Activated CD4-positive, alpha-beta memory T cell treated with anti-CD3 and anti-CD28 coated beads, Interleukin-2, amount 10 ng/mL, durations not matched to agents 7 days and 5 days (primary cell): ENCODE measurements at places on chromosomes 12 and 14.
A peak's percentile ranks its signal among the peaks of the same experiment; 100 is the strongest.

- peaks cover 3% of the 10 kb centered on the region for H3K4me1 ChIP-seq
- no peak overlapping the region for H3K27ac ChIP-seq
- H3K36me3 ChIP-seq: no peaks in the 10 kb centered on the region
- H3K4me3 ChIP-seq: no peak overlapping the region
Observed at GRCh38 chr12:19245666-19246065, 116.1 kb downstream of the PLEKHA5 start.

- H3K27ac ChIP-seq: no peak overlapping the region
- no peak overlapping the region for H3K4me3 ChIP-seq
- no peaks in the 10 kb centered on the region for H3K36me3 ChIP-seq
- no peak for DNase-seq
Observed at GRCh38 chr12:130371296-130371695, 33.6 kb downstream of the PIWIL1 start.

DNA sequence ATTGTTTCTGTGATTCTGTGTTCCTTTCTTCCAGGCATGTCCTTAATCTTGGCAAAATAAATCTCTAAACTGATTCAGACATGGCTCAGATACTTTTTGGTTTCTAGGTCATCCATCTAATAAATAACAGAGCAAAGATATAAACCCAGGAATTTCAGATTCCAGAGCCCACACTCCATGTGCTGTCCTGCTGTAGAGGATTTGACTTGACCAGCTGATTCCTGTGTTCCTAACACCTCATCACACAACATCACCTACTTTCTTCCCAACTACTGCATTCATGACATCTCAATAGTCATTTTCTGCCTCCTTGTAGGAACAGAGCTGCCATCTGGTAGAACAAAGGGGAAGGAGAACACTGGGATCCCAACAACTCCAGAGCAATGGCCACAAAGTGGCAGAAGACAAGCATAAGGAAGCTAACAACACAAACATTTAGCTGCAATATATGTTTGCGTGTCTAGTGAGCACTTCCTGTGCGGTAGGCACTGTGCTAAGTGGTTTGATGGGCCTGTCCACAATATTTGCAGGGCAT is 91.9 kb upstream of the OVCH1 start:
- H3K27ac ChIP-seq: no peak overlapping the region
- H3K4me1 ChIP-seq: no peaks in the 10 kb centered on the region
- H3K27me3 ChIP-seq: no peaks in the 10 kb centered on the region
- no peak for DNase-seq
- H3K4me3 ChIP-seq: no peak overlapping the region

DNA sequence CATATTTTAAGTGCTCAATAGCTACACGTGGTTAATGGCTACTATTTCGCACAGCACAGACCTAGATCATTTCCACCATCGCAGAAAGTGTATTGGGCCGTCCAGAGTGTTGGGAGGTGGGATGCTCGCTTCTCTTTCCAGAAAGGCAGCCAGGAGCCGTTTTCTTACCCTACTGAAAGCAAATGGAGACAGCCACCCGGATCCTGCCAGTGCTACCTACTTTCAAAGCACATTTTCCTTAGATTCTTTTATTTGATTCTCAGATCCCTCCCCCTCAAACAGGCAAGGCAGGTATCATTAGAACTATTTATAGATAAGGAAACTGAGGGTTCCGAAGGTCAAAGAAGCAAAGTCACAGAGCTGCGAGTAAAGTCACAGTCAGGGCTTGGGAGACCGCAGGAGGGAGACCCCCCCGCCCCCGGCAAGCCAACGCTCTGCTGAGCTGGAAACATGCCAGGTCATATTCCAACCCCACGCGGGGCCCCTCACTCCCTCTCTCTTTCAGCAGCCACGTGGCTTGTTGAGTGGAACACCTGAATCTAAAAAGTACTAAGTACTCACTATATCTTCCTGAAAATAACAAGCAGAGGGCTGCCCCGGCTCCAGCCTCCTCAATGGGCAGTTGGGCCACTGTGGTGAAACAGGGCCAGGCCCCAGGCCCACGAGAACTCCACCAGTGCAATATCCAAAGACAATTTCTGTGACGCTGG is 36.2 kb downstream of the PRIMA1 start:
- H3K4me3 ChIP-seq: no peak overlapping the region
- H3K36me3 ChIP-seq: no peaks in the 10 kb centered on the region
- H3K4me1 ChIP-seq: no peaks in the 10 kb centered on the region

DNA sequence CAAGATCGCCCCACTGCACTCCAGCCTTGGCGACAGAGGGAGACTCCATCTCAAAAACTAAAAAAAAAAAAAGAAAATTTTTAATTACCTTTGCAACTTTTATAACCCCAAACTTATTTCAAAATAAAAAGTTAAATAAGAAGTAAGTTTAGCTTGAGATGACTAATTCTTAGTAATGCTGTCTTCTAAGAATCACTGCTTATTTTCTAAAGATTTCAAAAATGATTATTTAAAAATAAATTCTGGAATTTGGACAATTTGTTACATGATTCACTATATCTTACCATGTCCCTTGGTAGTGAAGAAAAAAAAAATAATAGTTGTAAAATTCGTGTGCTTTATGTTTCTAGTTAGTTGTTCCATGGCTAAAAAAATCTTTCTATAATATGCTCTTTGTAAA is 11.6 kb upstream of the HECTD1 start:
- H3K27me3 ChIP-seq: peaks cover 1% of the 10 kb centered on the region
- no peaks in the 10 kb centered on the region for H3K4me1 ChIP-seq
- no peaks in the 10 kb centered on the region for H3K36me3 ChIP-seq

GRCh38 chr12:69345742-69346141 is 2.4 kb upstream of the LYZ start:
- no peak overlapping the region for H3K4me3 ChIP-seq
- H3K4me1 ChIP-seq: peaks cover 7% of the 10 kb centered on the region
- no peak overlapping the region for H3K27ac ChIP-seq
- no peaks in the 10 kb centered on the region for H3K36me3 ChIP-seq
- peaks cover 10% of the 10 kb centered on the region for H3K27me3 ChIP-seq

- no peaks in the 10 kb centered on the region for H3K36me3 ChIP-seq
- H3K4me1 ChIP-seq: no peaks in the 10 kb centered on the region
- no peak overlapping the region for H3K4me3 ChIP-seq
- no peak overlapping the region for H3K27ac ChIP-seq
Observed at GRCh38 chr12:27998170-27998569, 25.6 kb upstream of the PTHLH start.

DNA sequence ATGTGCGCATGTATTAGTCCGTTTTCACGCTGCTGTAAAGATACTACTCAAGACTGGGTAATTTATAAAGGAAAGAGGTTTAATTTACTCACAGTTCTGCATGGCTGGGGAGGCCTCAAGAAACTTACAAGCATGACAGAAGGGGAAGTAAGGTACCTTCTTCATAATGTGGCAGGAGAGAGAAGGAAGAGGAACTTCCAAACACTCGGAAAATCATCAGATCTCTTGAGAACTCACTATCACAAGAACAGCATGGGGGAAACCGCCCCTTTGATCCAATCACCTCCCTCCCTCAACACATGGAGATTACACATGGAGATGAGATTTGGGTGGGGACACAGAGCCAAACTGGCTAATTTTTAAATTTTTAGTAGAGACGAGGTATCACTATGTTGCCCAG is 41.8 kb upstream of the SNX6 start:
- H3K4me1 ChIP-seq: peaks cover 8% of the 10 kb centered on the region
- no peaks in the 10 kb centered on the region for H3K27me3 ChIP-seq
- no peaks in the 10 kb centered on the region for H3K36me3 ChIP-seq
- H3K27ac ChIP-seq: no peak overlapping the region
- no peak for DNase-seq

DNA sequence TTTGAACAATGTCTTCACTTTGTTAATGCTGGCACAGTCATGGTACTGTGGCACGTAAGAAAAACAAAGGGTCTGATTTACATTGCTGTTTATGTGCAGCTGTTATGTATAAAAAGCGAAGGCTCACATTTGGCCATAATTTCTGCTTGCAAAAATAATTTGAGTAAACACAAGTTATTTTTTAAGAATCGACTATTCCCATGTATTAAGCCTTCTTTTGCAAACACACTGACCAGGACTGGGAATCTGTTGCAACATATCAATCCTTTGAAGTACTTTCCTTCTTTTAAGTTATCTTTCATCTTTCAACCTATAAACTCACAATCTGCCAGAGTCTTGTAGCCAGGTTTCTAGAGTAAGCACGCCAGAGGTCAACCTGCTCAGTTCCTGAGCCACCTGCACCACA is 145.4 kb upstream of the BMP4 start:
- H3K4me3 ChIP-seq: no peak overlapping the region
- no peak for DNase-seq
- H3K36me3 ChIP-seq: no peaks in the 10 kb centered on the region
- no peaks in the 10 kb centered on the region for H3K27me3 ChIP-seq

GRCh38 chr14:74015176-74015575 is 3.9 kb downstream of the ENTPD5 start:
- peaks cover 9% of the 10 kb centered on the region for H3K36me3 ChIP-seq
- no peak overlapping the region for H3K27ac ChIP-seq
- no peaks in the 10 kb centered on the region for H3K27me3 ChIP-seq
- DNase-seq: no peak

DNA sequence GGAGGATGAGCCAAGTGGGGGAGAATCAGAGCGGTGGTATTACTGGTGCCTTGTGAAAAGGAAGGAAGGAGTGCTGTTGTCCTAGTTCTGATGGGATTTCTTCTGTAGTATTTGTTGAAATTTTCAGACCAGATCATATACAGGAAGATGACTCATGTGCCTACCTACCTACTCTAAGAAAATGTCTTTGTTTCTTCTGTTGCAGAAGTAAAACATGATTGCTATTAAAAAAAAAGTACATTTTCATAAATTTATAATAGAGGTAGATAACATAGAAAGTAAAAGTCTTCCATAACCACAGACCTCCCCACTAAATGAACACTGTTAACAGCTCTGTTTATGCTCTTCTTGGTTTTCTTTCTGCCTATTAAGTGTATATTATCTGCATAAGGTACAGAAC is 26.9 kb downstream of the SAMD4A start:
- peaks cover 20% of the 10 kb centered on the region for H3K27me3 ChIP-seq
- no peak overlapping the region for H3K27ac ChIP-seq
- H3K4me1 ChIP-seq: peaks cover 12% of the 10 kb centered on the region

GRCh38 chr14:104477117-104477623 is 102.4 kb upstream of the C14orf180 start:
- no peaks in the 10 kb centered on the region for H3K27me3 ChIP-seq
- no peak for DNase-seq
- no peak overlapping the region for H3K4me3 ChIP-seq
- H3K4me1 ChIP-seq: no peaks in the 10 kb centered on the region

DNA sequence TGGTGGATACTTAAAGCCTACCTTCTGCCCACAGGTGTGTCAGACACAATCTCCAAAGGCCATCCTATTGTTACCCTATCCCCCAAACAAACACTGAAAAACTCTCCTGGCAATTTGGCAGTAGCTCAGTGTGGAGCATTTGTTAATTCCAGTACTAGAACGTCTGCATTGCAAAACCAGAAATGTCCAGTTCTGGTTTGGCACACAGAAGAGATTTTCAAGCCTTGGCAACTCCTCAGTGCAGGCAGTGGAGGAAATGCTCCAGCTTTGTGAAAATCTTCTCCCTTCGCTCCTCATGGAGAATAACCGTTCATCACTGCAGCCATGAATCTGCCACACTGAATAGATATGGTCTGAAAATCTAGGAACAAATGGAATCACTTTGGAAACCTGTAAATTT is 5.3 kb upstream of the SOCS2 start:
- H3K36me3 ChIP-seq: peaks cover 26% of the 10 kb centered on the region
- no peaks in the 10 kb centered on the region for H3K27me3 ChIP-seq
- no peak for DNase-seq
- H3K4me1 ChIP-seq: peaks cover 21% of the 10 kb centered on the region

DNA sequence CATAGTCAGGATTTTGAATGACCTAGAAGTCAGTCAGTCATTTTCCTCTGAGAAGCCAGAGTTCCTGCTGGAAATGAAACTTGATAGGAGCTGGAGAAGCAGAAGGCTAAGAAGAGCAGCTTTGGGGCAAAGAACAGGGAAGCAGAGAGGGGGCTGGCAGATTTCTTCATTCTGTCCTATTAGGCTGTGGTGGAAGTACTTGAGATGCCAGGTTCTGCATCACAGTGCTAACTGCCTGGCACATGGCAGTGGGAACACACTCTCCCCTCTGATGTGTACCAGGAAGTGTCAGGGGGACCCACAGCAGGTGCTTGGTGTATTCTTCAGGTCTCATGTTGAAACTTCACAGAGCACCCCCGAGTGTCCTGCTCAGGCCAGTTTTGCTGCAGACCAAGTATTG is 61.0 kb downstream of the SUSD6 start:
- H3K4me1 ChIP-seq: peaks cover 93% of the 10 kb centered on the region
- no peak overlapping the region for H3K4me3 ChIP-seq
- H3K27me3 ChIP-seq: no peaks in the 10 kb centered on the region
- no peak for DNase-seq
- peaks cover 49% of the 10 kb centered on the region for H3K36me3 ChIP-seq

DNA sequence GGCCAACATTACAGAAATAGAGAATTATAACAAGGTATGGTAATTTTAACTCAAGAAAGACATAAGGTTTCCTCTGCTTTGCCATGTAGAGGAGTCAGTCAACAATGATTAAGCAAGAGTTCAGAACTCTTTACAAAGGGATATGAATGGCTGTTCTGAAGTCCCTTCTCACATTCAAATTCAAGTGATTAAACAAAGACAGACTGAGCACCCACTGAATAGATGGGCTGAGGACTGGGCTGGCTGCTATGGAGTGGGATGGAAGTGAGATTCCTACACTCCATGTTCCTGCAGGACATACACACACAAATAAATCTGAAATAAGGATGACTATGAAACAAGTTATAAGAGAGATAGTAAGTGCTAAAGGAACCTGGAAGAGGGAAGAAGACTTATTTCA is 199.0 kb upstream of the GRIP1 start:
- peaks cover 2% of the 10 kb centered on the region for H3K27me3 ChIP-seq
- H3K4me3 ChIP-seq: no peak overlapping the region
- no peaks in the 10 kb centered on the region for H3K4me1 ChIP-seq
- H3K27ac ChIP-seq: no peak overlapping the region
- no peaks in the 10 kb centered on the region for H3K36me3 ChIP-seq
- DNase-seq: no peak

DNA sequence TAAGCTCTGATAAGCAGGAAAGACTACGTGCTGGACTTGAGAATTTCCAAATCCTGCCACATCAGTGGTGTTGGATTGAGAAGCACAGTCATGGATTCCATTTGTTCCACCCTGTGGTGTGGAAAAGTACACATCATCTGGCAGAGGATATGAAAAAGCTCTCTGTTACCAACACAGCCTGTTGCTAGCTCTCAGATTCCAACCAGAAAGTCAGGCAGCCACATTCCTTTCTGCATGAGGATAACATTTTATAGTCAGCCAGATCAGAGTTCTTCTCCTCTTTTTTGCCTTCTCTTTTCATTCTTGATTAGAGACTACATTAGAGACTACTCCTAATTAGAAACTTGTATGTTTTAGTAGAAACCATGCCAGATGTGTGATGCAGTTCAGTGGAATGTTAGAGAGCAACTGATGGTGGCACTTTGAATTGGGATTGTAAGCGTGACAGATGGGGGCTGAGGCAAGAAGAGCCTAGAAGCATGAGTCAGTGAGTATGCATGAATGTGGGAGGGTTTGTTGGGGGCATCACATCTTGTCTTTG is 61.2 kb upstream of the STXBP6 start:
- DNase-seq: no peak
- no peak overlapping the region for H3K4me3 ChIP-seq
- no peaks in the 10 kb centered on the region for H3K36me3 ChIP-seq
- H3K27me3 ChIP-seq: peaks cover 2% of the 10 kb centered on the region

- no peaks in the 10 kb centered on the region for H3K36me3 ChIP-seq
- H3K27me3 ChIP-seq: no peaks in the 10 kb centered on the region
- H3K4me3 ChIP-seq: no peak overlapping the region
Observed at GRCh38 chr14:62743560-62743959, 301.7 kb downstream of the KCNH5 start.

GRCh38 chr14:51095854-51096823 is 1.2 kb upstream of the TRIM9 start:
- DNase-seq: no peak
- peaks cover 62% of the 10 kb centered on the region for H3K27me3 ChIP-seq
- H3K36me3 ChIP-seq: no peaks in the 10 kb centered on the region
- H3K4me3 ChIP-seq: peak overlapping the region; percentile 89
- H3K4me1 ChIP-seq: peaks cover 23% of the 10 kb centered on the region
- H3K27ac ChIP-seq: no peak overlapping the region
